NCI-H1694 treated with DMSO at 0.1 percent for 48 hours (cell line): ENCODE measurements at places on chromosomes 6 and 20.

DNA sequence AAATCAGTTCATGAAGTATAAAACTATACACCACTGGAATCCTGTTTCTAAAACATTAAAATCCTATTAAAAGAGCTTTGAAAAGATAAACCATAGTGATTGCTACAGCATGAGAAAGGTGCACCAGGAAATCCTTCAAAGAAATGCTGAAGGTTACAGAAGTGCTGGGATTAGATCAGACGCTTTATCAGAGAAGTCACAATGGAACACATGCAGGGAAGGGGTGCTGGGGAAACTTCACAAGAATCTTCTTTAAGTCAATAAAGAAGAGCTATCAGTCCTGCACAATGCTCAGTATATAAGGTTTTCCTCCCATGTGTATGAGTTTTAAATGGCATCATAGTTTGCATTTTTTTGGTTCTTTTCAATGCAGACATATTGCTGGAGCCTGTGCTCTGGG lies 137.7 kb upstream of the SLC22A16 start:
- DNase-seq: no peak

- DNase-seq: no peak
Measured at GRCh38 chr20:5080384-5080877, 39.3 kb downstream of the PCNA start.

- DNase-seq: no peak
Measured at GRCh38 chr6:169144356-169144755, 109.3 kb downstream of the THBS2 start.

DNA sequence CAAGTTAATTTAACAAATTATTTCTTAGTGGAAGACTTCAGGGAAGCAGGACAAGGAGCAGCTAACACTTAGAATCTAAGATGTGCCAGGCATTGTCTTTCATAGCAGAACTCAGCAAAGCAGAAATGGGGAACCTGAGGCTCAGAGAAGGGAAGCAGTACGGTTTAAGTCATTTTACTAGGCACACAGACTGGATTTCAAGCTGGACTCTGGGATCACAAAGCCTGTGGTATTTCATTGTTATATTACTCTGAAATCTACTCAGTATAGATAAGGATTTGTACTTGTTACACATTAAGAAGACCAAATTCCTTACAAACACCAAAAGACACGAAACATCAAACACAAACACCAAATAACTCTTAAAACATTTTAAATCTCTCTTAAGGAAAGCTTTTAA lies 199.6 kb downstream of the ISM1 start:
- no peak for DNase-seq

GRCh38 chr6:128098000-128098581 lies 197.2 kb upstream of the THEMIS start:
- DNase-seq: peak; percentile 6

DNA sequence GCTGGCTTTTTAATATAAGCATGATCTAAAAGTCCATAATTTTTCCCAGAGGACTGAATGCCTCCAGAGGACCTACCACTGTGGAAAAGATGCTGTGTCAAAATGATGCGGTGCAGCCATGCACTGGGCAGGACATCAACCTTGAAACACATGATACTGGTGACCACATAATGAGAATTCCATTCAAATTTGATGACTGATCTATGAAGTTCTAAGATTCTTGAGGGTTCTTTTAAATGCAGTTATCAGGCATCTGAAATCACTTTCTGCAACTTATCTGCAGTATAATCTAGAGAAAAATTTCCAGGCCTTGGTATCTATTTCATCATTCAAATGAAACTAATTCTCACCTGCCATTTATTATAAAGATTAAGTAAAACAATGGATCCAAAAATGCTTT lies 15.0 kb upstream of the MARCKS start:
- DNase-seq: no peak

- no peak for DNase-seq
Measured at GRCh38 chr20:63404129-63405085, 43.3 kb upstream of the CHRNA4 start.

DNA sequence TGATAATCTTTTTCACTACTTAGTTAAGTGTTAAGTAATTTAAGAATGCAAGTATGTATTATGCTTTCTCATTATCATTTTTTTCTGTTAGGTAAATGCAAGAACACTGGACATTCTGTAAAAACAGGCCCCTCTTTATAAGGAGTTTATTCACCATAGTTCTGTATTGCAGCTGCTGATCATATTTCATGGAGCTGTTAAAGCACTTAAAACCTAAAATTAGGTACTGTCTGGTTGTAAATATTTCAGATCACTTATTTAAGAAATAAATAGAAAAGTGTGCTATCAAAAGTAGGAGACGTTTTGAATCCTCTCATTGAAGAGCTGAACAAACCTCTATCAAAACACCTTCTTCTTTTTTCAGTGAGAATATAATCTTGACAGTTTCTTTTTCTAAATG lies 3.9 kb downstream of the EYA4 start:
- DNase-seq: no peak

- no peak for DNase-seq
Measured at GRCh38 chr20:48724891-48725554, 102.8 kb downstream of the PREX1 start.

GRCh38 chr6:170047823-170048222 lies 243.1 kb downstream of the DLL1 start:
- no peak for DNase-seq

GRCh38 chr20:64049060-64049877 lies at the start of gene SOX18:
Gene SOX18, minus strand, starts transcription at chr20:64049639. Its CDS starts 123 bp downstream, at chr20:64049516.
- DNase-seq: no peak
